ENCODE measurements at places on chromosomes 4 and X.
A peak's percentile ranks its signal among the peaks of the same experiment; 100 is the strongest.

GRCh38 chrX:14729058-14729457, 143.8 kb downstream of the FANCB start:
- DNase-seq, result no peak

DNA sequence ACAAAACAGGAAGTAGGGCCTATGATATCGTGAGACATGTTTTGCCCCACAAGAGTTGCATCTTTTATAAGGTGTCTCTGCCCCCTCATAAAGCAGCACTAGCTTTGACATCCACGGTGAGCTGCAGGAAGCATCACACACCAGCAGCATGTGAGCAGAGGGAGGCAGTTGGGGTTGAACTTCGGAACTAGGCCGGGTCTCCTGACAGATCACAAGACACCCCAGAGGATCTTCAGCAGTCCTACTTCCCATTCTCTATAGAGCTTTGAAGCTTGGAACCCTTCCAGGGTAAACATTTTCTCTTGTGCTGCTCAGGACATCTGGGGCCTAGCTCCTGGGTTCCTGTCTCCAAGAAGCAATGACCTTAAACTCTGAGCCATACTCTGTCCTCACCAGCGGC, 27.5 kb downstream of the YY2 start:
- no peak for DNase-seq

DNA sequence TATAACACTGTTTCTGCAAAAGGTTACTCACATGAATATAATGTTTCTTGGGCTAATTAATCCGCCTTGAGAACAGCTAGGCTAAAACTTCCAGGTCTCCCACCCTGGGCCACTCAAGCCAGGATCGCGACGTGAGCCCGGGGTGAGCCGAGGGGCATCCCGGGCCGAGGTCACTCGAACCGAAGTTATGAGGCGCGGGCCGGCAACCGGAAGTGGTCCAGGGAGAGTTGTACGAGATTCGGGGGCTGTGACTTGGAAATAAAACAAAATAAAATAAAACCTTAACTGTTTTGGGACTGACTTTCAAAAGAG, 317 bp downstream of the CMC4 start:
- DNase-seq, result no peak

DNA sequence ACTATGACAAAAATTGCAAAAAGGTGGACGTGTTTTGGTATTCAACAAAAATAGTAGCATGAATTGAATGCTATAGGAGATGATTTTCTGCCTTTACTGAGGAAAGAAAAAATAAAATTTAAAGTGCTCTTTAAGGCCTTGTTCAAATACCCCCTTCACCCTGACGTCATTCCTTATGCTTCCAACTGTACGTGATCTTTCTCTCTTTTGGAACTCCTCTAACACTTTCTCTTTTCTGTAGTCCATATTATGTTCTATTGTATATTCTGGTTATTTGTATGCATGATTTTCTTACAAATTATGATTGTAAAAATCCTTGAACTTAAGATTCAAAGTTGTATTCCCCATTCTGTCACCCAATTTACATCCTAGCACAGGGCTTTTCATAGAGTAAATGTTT, 100.5 kb downstream of the POU4F2 start:
- DNase-seq, result no peak

GRCh38 chr4:37793562-37793961, 32.9 kb upstream of the PGM2 start:
- DNase-seq, result no peak

- DNase-seq, result no peak
Measured at GRCh38 chrX:7950865-7951264, 23.7 kb upstream of the PNPLA4 start.

DNA sequence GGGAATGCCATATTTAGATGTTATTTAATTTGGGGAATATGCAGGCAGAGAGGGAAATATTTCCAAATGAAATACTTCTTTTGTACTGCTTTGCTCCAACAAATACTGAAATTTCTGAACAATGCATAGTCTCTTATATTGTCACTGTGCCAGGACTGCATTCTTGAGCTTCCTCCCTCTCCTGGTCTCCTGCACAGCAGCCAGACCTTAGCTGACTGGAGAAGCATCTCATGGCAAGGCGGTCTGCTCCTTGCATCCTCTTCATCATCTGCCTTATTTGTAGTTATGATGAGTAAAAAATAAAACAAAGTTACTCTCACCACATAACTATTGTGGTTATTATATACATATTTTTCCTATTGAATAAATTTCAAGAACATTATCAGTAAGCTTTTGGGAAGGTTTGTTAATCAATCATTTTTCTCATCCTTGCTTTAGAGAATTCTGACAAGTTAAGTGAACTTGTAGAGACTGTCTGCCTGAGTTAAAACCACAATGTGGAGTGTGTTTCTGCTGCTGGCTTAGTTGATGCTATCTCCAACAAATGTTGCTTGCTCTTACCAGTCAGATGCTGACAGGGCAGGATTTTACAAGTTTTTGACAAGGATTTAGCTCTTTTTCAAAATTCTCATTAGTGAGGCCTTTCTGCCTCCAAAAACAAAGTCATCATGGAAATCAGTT, 153.6 kb downstream of the SOWAHB start:
- no peak for DNase-seq

DNA sequence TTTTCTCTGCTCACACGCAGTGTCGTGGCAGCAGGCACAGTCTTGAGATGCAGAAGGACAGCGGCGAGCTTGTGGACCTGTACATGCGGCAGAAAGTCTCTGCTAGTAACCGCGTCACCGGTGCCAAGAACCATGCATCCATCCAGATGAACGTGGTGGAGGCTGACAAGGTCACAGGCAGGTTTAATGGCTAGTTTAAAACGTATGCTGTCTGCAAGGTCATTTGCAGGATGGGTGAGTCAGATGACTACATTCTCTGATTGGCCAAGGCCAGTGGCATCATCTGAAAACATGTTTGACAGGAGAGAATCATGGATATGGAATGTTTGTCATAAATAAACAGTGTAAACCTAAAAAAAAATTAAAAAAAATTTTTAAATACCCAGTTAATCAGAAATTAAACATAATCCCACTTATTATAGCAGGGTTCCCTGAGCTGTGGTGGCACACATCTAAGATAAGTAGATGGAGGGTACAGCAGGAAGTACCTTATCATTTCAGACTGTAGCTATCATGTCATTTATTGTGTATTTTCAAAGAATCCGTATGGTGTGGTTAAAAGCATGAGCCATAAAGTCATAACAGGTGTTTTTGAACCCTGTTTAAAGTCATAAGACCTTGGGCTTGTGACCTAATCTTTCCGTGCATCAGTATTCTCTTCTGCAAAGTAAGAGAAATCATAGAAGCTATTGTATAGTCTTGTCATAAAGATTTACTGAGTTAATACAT, 7.5 kb upstream of the BMP2K start:
- no peak for DNase-seq

- no peak for DNase-seq
Measured at GRCh38 chrX:145178268-145178667, 69.0 kb upstream of the SPANXN1 start.

DNA sequence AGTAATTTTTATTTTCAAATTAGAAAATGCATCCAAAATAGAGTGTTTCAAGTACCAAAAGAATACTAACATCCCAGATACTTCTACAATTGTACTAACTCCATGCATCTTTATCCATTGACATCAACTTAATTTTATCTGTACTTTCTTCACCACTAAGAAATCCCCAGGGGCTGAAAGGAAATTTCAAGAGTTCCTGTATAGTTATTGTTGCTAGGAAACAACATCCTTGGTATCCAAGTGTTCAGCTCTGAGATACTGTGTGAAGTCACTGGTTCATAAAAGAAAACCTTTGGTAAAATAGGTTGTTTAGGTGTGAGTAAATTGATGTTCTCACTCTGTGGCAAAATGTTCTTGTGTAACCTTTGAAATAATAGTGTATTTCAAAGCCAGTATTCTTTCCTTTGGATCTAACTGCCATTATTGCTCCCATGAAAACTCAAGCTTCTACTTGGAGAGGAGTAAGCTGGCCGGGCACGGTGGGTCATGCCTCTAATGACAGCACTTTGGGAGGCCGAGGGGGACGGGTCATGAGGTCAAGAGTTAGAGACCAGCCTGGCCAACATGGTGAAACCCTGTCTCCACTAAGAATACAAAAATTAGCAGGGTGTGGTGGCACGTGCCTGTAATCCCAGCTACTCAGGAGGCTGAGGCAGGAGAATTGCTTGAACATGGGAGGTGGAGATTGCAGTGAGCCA, 72.9 kb downstream of the COMMD8 start:
- no peak for DNase-seq

GRCh38 chr4:38582889-38583470, 81.0 kb upstream of the KLF3 start:
- no peak for DNase-seq

GRCh38 chr4:15963001-15963451, at the start of gene FGFBP2:
Gene FGFBP2 (minus strand): TSS chr4:15963175. CDS start chr4:15963129, 46 bp downstream.
- DNase-seq, result no peak

DNA sequence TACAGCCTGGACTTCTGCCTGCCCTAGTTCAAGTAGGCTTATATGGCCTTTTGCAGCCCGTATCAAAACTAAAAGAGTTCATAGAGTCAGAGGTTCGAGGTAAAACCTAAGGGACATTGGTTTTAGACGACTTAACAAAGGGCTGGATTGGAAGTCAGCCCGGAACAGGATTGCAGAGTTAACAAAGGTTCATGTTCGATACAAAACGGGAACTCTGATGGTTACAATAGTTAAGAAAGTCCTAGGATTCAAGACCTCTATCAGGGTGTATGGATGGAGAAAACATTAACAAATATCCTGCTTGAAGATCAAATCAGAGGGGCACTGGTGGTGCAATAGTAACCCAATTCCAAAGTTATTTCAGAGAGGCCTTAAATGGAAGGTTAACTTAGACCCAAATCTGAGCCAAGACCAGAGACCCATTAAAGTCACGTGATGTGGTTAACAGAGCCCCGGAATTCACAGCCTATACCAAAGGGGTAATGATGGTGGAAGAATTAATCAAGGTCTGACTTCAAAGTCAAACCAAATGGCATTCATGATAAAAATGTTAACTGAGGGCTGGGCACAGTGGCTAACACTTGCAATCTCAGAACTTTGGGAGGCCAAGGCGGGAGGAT, 656 bp upstream of the ZNF630 start:
- DNase-seq, result no peak

- DNase-seq, result no peak
Measured at GRCh38 chr4:99208719-99209075, 10.3 kb downstream of the ADH6 start.

DNA sequence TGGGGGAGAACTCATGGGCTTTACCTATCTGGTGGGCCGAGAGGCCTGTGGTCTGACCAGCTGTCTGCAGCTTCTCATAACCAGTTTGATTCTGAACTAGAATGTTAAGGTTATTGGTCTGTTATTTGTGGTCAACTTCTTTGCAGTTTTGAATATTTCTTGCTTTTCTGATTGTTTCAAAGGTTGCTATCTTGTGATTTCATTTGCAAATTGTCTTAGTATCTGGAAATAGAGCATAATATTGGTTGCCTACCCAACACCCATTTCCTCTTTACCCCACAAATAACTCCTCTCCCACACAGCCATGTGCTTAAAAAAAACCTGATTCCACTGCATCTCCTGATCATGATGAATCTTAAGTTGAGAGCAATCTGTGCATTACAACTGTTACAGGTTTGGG, 39.1 kb upstream of the BMP2K start:
- no peak for DNase-seq

DNA sequence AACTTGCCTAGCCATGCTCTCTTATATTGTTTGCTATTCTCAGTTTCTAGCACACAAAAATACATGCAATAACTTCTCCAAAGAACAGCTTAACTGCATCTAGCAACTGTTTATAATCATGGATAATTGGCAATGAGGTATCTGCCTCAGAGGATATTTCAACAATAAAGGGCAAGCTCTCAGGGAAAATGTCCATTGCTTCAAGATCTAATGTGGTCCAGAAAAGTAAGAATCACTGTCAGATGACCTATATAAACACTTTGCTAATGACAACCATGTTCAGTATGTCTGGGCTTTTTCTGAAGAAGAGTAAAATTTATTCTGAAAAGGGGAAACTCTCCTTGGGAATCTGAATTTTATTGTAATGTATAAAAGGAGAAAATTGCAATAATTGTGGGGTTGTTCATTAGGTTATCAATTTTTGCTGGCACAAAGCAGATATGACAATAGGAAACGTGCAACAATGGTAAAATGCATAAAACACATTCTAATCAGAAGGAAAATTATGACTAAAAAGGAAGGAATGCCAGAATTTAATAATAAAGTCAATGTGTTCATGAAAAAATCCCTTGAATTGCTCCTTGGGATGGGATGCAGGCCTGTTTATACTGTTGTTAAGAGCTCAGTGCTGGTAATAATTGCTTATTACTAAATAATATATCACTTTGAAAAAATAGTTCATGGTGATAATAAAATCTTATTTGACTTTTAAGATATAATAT, 90.3 kb downstream of the ANTXR2 start:
- DNase-seq, result no peak

DNA sequence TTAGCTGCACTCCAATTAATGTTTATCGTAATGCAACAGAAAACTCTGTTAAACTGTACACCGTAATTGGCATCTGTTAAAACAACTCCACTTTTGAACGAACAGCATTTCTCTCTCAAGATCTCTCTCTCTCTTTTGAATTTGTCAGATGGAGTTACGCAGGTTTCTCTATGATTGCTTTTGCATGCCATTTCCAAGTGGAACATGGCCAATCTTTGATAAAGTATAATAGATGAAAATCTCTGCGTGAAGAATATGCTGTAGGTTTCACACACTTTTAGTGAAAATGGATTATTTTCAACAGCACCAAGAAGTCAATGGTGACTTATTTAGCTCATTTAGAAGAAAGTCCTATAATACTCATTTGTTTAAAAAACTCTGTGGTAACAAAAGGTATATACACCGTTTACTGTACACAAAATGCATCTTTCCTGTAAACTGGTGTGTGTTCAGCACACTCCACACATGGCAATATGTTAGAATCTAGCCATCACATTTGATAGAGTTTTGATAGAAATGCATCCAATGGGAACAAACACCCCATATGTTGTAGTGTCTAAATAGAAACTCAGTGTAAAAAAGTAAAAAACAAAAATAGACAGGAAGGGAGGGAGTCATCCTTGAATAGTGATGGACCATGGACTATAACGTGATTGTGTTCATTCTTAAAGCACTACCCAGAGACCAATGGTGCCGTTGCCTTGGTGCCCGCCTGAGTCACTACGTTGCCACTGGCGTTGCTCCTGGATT, 5.8 kb upstream of the FGFBP2 start:
- no peak for DNase-seq

GRCh38 chr4:78734441-78735162, 41.5 kb upstream of the BMP2K start:
- DNase-seq, result no peak

DNA sequence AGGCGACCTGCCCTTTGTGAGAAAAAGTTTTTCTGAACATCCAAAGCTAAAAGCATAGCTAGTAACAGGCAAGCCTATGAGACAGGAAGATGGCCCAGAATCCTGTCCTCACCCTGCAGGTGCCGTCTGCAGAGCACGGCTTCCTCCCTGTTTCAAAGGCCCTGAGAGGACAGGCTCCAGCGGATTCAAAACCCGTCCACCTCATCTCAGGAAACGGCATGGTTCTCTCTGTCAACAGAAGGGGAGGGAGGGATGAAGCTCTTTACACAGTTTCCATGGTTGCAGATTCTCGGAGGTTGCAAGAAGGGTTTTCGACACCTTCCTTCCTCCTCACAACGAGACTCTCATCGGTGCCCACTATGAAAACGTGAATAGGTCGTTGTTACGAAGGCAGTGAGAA, 8.3 kb downstream of the PPP2R3B start:
- DNase-seq, result no peak

- peak; percentile 78 for DNase-seq
Measured at GRCh38 chr4:173334891-173335752, 964 bp upstream of the HMGB2 start.

Measured in SK-N-MC (cell line).